ENCODE measurements at places on chromosomes 13 and 19.

- no peak for DNase-seq
Measured at GRCh38 chr19:15328312-15328711, 4.0 kb downstream of the BRD4 start.

DNA sequence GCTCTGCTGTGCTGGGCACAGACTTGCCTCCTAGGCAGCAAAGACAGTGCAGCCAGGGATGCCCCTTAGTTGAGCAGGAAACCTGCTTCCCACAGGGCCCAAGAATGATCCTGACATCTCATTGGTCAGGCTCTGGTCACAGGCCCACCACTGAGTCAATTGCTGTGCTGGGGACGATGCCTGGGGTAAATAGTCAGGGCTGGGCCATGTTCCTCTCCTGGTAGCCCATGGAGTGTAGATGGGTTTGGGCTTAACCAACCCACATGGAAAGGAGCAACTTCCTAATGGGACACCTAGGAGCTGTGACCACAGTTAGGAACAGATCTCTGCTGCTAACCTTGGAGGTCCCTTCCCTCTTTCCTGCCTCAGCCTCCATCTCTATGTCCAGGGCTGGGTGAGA is 212.5 kb upstream of the ZNF536 start:
- no peak for DNase-seq

DNA sequence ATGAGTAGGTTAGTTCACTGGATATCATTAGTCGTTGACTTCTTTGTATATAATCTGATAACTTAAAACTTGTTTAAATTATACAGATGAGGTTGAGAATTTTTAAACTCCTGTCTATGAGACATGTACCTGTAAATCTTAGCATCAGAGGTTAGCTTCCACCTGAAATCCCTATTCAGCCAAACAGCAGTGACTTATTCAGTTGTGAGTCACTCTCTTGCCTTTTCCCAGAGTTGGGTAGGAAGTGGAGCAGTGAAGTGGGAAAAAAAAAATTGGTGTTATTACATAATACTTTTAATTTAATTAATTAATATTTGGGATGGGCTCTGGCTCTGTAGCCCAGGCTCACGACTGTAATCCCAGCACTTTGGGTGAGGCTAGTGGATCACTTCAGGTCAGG is 32.9 kb downstream of the ZNF701 start:
- no peak for DNase-seq

DNA sequence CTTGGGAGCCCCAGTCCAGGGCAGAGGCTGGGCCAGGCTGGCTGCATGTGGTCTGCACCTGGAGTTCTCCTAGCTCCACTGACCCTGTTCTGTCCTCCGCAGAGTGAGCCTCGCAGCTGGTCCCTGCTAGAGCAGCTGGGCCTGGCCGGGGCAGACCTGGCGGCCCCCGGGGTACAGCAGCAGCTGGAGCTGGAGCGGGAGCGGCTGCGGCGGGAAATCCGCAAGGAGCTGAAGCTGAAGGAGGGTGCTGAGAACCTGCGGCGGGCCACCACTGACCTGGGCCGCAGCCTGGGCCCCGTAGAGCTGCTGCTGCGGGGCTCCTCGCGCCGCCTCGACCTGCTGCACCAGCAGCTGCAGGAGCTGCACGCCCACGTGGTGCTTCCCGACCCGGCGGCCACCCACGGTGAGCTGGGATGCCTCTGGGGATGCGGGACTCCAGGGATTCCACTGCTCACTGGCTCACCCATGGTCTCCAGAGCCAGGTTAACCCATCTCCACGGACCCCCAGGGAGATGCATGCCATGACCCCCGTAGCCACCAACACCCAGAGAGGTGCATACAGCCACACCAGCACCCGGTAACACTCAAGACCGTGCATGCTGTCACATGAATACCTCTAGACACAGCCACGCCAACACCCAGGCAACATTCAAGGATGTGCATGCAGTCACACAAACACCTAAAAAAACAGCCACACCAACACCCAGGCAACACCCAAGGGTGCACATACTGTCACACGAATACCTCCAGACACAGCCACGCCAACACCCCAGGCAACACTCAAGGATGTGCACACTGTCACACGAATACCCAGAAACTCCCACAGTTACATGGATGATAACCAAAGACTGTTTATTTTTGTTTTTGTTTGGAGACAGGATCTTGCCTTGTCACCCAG is 8.2 kb downstream of the PKN1 start:
- DNase-seq = no peak

DNA sequence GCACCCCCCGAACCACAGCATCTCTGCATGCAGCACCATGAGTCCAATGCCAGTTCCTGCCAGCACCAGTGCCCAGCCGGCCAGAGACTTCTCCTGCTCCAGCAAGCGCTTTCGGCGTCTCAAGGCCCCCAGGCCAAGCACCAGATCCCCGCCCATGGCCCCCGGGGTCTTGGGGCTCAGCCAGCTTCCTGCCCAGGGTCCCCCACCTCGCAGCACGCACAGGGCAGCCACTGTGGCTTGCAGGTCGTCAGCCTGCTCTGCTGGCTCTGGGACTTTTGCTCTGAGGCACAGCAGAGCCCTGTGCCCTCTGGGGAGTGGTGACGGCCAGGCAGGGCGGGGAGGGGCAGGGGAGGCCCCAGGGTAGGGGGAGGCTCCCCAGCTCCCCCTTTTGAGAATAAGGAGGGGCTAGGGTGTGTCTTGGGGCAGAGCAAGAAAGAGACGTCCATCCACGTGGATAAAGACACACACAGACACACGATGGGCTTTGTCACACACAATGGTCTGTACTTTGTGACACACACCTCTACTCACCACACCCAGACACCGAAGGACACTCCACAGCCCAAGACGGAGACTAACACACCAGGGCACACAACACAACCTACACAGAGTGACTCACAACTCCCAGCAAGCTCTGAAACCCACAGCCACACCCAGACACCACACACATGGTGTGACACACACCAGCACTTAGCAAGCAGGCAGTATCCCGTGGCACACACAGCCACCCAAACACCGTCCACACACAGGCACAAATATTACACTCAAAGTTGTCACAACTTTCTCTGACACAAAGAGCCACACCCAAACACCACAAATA is at the start of gene KCNN4:
Gene KCNN4 (minus strand): TSS at position 268 of the 820 bp plus-strand sequence. CDS start 112 bp downstream, at position 156.
- no peak for DNase-seq

- peak; percentile 74 for DNase-seq
Measured at GRCh38 chr13:36919833-36920615, at the start of gene SMAD9. SMAD9 (minus strand) TSS chr13:36920238; CDS start chr13:36879689, 40,549 bp downstream.

- DNase-seq = no peak
Measured at GRCh38 chr19:3281026-3281425, 56.6 kb downstream of the CELF5 start.

All from kidney capillary endothelial cell (primary cell).